ENCODE measurements at places on chromosomes 13 and 19. TPM values are rescaled to one million over a fixed set of nuclear protein-coding genes. Genes with fewer than 3 reads are reported as not detected.
A peak's percentile ranks its signal among the peaks of the same experiment; 100 is the strongest.

MLNR gene
- total RNA-seq: not detected

ZNF709 gene
- 8.8 TPM for total RNA-seq

SPTBN4 gene
- 0.40 TPM for total RNA-seq

C19orf38 gene
- total RNA-seq: not detected

KLK12 gene
- not detected for total RNA-seq

CYP2A6 gene
- not detected for total RNA-seq

ZNF415 gene
- total RNA-seq: 13.6 TPM

GRCh38 chr13:60453490-60453889 lies 56.5 kb downstream of the TDRD3 start:
- DNase-seq: no peak

DNA sequence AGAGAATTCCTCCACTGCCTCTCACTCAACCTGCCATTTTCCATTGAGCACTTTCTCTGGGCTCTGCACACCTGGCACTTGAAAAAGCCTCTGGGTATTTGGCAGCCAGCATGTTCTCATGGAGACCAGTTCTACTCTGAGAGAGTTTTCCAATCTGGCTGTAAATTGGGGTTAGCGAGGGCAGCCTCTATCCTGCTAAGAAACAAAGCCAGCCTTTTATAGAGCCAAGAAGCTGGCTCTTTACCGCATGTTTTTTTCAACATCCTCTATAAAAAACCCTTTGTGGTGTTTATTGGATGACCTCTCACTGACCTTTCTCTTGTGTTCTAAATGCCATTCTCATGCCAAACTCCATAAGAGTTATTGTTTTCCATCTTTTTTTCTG lies 52.6 kb upstream of the RCBTB2 start:
- DNase-seq: peak; percentile 23

DNA sequence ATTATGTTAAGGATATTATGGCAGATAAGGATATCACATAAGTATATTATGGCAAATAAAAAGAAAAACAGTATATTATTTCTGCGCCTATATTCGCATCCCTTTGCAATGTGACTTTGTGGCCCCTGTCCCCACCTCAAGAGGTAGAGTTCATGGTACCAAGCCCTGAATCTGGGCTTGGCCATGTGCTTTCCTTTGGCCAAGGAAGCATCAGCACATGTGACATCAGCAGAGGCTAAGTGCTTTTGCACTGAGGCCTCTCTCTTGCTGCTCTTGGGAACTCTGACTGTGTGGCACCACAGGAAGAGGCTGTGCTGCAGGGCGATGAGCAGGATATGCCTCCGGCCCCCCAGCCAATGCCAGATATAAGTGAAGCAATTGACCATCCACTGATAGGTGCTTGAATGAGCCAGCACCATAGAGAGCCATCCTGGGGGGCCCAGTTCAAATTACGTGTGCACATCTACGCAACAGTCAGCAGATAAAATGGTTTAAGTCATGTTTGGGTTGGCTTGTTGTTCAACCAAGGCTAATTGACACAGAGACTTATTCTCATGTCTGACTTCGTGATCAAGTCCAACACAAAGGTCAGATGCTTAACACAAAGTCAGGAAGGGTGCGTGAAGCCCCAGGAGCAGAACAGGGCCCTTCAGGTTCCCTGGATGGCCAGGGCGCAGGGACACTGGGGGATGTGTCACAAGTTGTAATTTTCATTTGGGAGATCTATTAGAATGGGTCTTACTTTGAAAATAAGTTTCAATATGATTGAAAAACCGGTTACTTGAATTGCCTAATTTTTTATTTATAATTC lies 173.3 kb downstream of the COL4A1 start:
- no peak for DNase-seq

- no peak for DNase-seq
Observed at GRCh38 chr19:38304866-38305429, 897 bp downstream of the C19orf33 start.

DNA sequence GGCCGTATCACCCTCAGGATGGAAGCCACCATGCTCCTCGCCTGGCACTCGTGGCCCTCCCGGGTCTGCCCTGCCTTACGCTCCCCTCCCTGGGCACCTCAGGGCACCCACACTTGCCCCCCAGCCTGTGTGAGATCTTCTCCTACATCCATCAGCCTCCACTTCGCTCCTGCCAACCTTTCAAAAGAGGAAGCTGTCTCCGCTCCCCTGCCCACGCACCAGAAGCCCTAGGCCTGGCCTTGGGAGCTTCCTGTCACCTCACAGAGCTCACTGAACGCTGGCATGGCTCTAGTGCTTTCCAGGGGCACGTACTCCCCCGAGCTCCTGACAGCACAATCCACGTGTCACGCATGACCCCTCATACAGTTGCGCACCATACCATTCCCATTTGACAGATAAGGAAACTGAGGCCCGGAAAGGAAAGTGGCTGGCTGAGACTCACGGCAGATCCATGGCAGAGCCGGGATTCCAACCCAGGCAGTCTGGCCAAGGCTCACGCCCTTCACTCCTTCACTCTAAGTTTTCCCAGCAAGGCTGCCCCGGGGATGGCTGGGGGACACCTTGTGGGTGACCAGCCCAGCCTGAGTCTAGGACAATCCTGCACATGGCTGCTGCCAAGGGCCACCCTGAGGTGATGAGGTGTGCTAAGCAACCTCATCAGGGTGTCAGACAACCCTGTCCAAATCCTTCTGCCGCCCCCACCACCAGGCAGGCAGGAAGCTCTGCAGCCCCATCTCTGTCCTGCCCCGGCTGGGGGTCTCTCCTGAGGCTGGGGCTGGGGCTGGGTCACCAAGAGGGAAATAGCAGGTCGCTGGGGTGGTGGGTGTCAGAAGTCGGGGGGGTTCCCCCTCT lies 19.3 kb downstream of the PPP1R12C start:
- DNase-seq: no peak

- no peak for DNase-seq
Observed at GRCh38 chr19:7897292-7897691, 6.4 kb upstream of the MAP2K7 start.

- DNase-seq: no peak
Observed at GRCh38 chr13:49922301-49922700, 13.8 kb downstream of the SPRYD7 start.

DNA sequence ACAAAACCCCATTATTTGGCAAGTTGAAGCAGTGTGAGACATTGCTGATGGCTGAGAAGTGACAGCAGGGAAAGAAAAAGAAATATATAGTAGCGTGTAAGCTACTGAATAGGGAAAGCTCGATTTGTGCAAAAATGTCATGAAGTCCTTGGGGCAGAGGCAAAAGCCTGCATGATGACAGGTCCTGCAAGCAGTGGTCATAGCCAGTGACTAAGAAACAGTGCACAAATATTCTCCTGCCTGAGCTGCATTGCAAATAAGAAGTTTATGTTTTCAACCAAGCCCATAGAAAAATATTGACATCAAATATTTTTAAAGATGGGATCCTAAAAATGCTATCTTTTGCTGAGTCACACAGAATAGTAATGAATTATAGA lies 270.0 kb downstream of the SLITRK6 start:
- DNase-seq: no peak

DNA sequence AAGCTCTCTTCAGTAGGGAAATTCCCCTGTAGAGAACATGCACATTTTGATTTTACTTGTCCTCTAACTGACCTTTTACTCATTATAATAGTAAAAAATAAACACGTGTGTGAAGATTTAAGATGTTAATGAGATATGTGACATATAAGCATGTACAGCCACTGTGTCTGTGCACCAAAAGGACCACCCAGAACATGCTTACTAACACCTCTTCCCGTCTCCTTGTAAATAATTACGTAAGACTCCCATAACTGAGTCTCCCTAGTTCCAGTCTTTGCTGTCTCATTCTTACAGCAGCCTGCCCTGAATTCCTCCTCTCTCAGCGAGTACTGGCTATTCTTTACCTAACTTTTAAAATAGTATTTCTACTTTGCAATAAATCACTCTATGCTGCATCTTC lies 53.6 kb downstream of the ZNF100 start:
- no peak for DNase-seq

GRCh38 chr13:109968876-109969577 lies 182.6 kb upstream of the IRS2 start:
- DNase-seq: no peak

- DNase-seq: peak; percentile 90
Observed at GRCh38 chr19:49451430-49452181, at the start of gene PIH1D1. PIH1D1 (minus strand) TSS chr19:49451814; CDS start chr19:49451574, 240 bp downstream.

DNA sequence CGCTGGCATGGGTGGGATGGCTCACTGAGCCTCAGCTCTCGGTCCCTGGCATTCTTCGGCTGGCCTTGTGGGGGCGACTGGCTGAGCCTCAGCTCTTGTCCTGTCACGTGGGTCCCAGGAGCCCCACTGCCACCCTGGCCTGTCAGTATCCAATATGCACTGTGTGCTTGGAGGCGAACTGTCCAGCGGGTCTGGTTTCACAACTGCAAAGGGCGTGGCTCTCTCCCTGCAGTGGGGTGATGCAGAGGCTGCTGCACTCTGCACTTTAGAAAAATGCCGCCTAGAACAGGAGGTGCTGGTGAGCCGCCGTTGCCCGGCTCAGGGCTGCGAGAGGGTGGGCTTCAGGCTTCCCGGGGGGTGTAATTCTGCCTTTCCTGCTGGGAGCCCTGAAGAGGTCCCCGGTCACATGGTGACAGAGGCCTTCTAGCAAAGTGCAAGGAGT lies 17.0 kb upstream of the TMEM255B start:
- DNase-seq: no peak

DNA sequence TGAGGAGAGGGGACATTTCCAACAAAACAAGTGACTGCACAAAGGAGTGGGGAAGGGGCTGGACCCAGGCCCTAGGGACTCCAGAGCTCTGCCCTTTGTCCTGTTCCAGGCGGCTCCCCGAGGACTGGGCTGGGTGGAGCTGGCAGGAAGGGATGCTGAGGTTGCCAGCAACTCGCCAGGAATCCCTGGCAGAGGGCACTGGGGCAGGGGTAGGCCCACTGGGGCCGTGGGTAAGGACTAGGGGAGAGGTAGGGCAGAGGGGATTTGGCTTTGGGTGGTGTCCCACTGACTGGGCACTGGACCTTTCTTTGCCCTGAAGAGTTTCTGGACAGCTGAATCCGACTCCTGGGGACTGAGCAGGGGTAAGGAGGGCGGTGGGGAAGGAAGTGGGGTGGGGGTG lies 7.9 kb downstream of the LIPE start:
- no peak for DNase-seq

DNA sequence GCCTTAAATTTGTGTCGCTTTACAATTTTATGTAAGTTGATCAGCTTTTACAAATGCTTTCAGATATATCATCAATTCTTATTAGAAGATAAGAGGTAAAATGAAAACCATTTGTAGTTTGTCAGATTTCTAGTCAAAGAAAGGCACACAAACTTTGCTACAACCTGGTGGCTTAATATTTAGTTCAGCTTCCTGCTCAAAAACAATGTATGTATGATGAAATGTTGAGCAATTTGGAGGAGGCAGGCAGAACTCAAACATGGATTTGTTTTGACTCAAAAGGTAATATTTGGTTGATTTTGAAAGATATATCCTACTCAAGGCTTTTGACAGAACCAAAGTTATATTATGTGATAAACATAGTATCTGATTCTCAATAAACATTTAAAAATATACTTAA lies 24.2 kb downstream of the NEK5 start:
- DNase-seq: no peak

DNA sequence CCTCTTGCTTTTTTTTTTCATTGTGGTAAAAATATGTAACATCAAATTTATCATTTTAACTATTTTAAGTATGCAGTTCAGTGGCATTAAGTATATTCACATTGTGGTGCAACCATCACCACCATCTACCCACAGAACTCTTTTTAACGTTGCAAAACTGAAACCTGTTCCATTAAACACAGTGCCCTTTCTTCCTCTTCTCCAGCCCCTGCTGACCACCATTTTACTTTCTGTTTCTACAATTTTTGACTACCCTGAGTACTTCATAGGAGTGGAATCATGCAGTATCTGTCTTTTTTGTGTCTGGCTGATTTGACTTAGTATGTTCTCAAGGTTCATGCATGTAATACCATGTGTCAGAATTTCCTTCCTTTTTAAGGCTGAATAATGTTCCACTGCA lies 153.1 kb downstream of the FGF9 start:
- no peak for DNase-seq

GRCh38 chr13:84211048-84211447 lies 328.8 kb upstream of the SLITRK1 start:
- DNase-seq: no peak

- DNase-seq: no peak
Observed at GRCh38 chr13:67769063-67769986, 539.2 kb upstream of the PCDH9 start.

DNA sequence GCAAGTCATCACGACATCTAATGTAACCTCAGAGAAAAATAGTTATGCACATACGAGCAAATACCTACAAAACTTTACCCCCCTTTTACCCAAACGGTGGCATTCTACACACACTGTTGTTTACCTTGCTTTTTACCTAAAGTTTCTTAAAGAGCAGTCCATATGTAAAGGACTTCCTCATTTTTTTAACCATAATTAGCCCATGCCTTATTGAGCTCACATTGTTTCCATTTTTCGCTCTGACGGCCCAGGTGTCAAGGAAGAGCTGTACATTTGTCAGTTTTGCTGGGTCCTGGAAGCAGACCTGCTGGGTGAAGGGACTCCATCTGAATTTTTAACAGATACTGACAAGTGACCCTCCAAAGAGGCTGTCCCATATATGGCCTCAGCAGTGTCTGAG lies 89.4 kb downstream of the STK24 start:
- DNase-seq: no peak

DNA sequence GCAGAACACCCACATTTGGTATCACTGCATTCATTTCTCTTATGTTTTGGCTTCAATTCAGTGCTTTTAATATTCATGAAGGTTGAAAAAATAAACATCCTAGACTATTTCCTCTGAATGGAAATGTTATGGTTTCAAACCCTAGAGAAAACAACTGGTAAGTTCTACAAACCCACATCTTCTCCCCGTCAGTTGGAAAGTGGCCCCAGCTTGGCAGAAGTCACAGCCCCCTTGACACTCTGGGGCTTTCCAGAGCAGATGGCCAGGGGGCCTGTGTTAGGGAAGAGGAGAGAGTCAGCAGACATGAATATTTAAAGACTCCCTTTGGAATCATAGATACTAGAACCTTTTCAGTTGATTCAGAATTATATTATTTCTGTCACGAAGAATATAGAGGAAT lies 123.9 kb downstream of the SHISA2 start:
- no peak for DNase-seq

DNA sequence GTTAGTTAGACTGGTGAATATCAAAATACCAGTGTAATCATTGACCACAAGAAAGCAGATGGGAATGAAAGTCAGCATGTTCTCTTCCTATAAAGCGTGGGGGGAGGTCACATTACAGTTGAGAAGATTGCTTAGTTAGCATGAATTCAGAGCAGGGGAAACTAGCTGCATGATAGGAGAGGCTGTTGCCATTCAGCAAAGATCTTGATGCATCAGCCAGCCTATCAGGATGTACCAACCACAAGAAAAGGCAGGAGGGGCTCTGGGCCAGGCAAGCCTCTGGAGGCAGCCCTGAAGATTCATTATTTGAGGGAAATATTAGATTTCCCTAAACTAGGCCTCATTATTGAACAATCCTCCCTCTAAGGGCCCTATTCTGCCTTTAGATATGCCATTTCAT lies 5.0 kb upstream of the MTMR6 start:
- no peak for DNase-seq

- DNase-seq: no peak
Observed at GRCh38 chr13:28792992-28793391, 27.1 kb upstream of the MTUS2 start.

GRCh38 chr13:52179925-52180324 lies 20.5 kb upstream of the NEK3 start:
- DNase-seq: no peak

- no peak for DNase-seq
Observed at GRCh38 chr19:6766357-6767080, 716 bp downstream of the SH2D3A start.

- peak; percentile 71 for DNase-seq
Observed at GRCh38 chr13:79679334-79679733, 198.4 kb downstream of the NDFIP2 start.

GRCh38 chr19:50909240-50910070 lies 1.7 kb downstream of the KLK4 start:
- DNase-seq: peak; percentile 73
